NCI-H460 (cell line): ENCODE measurements at places on chromosomes 1 and 21.

DNA sequence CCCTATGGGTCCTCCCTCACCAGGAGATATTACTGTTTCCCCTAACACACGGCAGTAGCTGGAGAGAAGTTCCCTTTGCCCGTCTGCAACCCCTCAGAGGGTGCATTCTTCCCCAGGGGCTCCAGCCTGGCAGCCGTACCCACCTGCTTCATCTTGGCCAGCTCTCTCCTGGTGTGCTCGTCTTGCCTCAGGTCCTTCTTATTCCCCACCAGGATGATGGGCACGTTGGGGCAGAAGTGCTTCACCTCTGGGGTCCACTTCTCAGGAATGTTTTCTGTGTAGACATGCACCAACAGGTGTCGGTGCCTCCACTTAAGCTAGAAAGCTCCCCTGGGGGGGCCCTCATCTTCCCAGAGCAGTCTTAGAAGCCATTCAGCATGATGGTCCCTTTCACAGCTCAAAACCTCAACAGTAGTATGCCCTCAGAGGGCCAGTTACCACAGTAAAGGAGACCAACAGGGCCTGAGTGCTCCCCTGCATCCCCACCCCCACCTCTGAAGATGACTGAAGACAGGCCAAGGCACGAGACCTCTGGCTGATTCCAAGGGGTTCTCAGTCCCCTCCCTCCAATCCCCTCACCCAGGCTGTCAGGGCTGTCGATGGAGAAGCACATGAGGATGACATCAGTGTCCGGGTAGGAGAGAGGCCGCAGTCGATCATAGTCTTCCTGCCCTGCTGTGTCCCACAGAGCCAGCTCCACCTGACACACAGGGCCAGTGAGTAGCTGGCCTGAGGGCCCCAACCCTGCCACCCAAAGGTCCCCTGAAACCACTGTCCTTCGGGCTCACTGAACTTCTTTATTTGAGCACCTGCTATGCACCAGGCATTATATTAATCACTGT, 4.3 kb downstream of the RHOC start:
- no peak for DNase-seq

DNA sequence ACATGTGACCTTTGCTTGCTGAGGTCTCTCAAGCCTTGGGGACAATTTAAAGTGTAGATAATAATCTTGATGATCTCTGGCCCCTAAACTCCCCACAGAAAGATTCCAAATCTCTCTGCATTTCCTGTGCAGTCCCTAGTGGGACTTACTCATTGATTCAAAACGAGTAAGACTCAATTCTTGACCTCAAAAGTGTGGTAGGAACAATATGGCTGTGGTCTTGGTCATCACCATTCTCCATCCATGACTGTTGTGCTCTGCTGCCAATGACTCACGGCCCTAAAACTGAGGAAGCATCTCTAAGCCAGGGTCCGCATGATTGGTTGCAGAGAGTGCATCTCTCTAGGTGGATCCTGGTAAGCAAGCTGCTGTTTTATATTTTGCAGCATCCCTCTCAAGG, 268.0 kb downstream of the PTGER3 start:
- DNase-seq, result no peak

DNA sequence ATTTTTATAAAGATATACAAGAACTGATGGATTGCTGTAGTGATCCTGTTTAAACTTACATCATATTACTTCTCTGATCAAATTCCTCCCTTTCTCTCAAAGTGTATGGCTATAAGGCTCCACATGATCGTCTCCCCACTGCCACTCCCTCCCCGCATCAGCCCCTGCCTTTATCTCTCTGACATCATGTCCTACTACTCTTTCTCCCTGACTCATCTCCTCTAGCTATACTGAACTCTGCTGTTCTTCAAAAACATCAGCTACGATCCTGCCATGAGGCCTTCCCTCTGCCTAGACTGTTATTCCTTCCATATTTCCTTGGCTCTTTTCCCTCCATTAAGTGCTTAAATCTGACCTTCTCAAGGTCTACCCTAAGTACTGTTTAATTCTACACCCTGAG, 22.8 kb downstream of the HFM1 start:
- DNase-seq, result no peak

- DNase-seq, result no peak
Measured at GRCh38 chr21:29904359-29905282, 35.2 kb downstream of the GRIK1 start.

DNA sequence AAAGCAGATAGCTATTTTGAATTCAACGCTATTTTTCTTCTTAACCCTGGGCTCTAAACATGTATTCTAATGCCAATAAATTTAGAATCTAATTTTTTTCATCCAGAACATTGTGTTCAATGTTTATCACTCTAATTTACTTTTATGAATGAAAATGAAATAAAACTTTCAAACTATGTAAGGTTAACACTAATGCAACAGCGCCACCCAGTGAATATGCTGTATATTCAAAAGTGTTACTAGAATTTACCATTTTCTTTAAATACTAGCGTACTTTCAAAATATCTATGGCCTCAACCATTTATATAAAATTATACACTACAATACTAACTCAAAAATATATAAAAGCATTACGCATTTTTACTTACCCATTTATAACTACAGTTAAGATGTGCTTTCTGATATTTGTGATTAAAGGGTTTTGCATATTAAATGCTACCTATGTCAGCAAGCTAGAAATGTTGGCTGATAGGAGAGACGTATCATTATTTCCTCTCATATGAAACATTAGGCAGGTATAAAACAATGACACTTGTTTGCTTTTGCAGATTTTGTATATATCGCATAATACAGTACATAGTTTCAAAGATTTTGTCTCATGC, 5.9 kb upstream of the NUF2 start:
- peak; percentile 45 for DNase-seq

DNA sequence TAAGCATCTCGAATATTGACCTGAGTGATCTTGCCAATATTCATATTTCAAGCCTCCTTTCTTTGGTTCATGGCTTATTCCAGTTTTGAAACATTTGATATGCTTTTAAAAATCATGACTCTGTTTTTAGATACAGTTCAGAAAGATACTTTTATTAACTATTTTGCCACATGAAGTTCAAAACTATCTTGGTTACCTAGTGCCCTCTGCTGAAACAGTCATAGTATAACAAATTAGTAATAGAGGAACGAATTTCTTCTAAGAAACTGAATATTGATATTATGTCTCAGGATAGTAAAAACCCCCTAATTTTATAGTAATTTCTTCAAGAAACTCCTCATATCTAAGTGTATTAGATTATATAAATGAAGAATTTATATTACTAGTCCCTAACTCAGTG, 52.6 kb upstream of the RC3H1 start:
- peak; percentile 45 for DNase-seq

DNA sequence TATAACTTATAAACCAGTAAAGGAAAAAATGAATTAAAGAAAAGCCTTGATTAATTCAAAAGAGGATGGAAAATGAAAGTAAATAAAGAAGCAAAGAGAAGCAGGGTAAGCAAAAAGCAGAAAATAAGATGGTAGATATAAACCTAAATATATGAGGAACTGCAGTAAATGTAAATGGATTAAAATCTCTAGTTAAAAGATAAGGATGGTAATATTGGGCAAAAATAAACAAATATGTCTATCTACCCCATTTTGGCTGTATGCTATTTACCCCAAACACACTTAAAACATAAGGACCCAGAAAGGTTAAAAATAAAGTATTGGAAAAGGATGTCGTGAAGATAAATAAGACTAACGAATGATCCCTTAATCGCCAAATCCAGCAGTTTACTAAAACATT, 161.9 kb downstream of the FOXD2 start:
- DNase-seq, result no peak

- DNase-seq, result no peak
Measured at GRCh38 chr1:191174298-191174697, 696.6 kb upstream of the BRINP3 start.

DNA sequence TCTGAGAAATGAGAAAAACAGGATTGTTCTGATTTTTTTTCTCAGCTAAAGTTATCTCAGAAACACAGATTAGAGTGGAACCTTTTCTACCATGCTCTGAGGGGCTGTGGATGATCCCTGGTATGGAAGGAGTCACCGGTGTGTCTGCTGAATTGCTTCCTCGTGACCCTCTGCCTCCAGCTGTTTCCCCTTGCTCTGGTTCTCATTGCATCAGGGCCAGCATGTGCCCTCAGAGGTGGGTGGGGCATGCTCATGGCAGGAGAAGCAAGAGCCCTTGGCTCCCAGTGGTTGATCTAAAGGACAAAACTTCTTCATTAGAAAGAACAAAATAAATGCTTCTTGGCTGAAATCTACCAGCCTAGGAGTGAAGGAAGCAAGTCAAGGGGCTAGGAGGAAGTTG, 183.2 kb upstream of the HMCN1 start:
- no peak for DNase-seq

GRCh38 chr1:245671349-245671748, 516.6 kb downstream of the KIF26B start:
- DNase-seq, result no peak

GRCh38 chr1:225911191-225912130, 12.6 kb downstream of the PYCR2 start:
- peak; percentile 53 for DNase-seq

DNA sequence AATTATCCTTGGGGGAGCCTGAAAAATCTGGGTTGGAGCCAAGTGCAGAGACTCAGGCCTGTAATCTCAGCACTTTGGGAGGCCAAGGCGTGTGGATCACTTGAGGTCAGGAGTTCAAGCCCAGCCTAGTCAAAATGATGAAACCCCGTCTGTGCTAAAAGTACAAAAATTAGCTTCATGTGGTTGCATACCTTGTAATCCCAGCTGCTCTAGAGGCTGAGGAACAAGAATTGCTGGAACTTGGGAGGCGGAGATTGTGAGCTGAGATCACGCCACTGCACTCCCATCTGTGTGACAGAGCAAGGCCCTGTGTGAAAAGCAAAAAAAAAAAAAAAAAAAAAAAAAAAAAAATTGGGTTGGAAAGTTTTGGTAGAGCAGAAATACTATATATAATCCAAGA, 1563.6 kb upstream of the PRMT6 start:
- DNase-seq, result no peak

GRCh38 chr1:91768786-91769725, 116.9 kb downstream of the TGFBR3 start:
- DNase-seq, result no peak

GRCh38 chr1:30523055-30524020, 200.0 kb downstream of the MATN1 start:
- DNase-seq, result no peak

DNA sequence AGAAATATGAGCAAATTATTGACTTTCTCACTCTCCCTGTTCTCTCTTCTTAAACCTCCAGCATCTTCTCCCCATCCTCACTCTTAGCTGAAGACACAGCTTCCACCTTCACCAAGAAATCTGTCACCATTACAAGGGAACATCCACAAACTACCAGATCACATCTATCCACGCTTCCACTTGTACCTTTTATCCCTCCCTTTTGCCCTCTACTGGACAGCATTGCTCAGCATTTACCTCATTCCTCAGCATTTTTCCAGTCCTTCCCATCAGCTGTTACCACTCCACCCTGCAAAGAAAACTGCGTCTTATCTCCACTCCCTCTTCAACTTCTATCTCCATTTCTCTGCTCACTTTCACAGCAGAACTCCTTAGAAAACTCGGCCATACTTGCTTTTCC, 42.6 kb downstream of the KCNJ6 start:
- no peak for DNase-seq

DNA sequence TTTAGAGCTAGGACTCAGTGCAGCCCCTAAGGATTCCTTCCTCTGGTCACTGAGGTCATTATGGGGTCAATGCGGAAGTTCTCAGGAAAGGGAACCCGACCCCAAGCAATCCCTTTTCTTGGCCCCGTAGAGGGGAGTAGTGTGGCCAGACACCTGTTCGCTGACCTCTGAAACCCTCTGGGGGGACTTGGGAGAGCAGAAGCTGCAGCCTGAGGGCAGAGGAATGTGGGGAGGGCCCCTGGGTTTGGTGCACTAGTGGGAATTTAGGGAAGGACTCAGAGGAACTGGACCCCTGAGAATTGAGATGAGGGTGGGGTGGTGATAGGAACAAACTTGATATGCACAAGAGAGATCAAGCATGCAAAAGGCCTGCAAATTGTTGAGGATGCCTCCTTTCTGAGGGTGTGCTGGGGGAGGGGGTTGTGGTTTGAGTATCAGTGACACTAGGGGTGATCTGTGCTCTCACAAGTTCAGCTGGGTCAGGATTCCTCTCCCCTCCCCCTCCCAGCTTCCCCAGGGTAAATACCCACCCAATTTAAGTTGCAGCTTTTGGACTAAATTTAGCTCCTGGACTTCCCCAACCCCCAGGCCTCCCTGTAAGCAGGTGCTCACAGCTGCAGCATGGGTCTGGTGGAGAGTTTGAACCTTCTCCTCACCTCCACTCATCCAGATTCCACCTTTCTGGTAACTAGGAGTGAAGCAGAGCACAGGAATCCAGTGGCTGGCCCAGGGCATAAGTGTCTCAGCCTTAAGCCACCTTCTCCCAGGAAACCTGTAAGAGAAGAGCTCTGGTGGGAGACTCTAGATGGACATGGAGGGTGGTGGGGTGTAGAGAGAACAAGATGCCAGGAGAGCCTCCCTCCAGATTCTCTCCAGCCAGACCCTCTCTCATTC, 13.5 kb downstream of the ADAMTSL4 start:
- no peak for DNase-seq
